ENCODE measurements at places on chromosomes 6 and 20. TPM values are rescaled to one million over a fixed set of nuclear protein-coding genes. Genes with fewer than 3 reads are reported as not detected.

Gene GZF1
- 9.0 TPM for total RNA-seq

Gene NKAIN2
- total RNA-seq, result not detected

Gene RNF217
- 8.2 TPM for total RNA-seq

- no peak for DNase-seq
Measured at GRCh38 chr6:92072387-92072786, 1347.0 kb downstream of the EPHA7 start.

DNA sequence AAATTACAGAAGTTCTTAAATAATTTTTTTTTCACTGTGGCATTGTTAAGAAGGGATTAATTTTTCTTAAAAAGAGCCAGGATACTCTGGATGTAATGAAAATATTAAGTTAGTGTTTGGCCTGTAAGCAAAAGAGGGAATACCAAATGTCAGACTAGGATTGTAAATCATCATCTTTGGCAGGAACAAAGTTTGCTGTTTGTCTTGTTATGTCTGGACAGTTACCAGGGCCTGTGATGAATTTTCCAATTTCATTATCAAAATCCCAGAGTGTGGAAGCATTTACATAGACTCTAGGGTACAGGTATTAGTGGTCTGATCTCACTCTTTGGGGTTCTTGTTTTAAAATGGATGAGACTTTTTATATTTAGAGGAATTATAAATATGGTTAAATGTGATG is 26.1 kb downstream of the CEP57L1 start:
- DNase-seq, result no peak

DNA sequence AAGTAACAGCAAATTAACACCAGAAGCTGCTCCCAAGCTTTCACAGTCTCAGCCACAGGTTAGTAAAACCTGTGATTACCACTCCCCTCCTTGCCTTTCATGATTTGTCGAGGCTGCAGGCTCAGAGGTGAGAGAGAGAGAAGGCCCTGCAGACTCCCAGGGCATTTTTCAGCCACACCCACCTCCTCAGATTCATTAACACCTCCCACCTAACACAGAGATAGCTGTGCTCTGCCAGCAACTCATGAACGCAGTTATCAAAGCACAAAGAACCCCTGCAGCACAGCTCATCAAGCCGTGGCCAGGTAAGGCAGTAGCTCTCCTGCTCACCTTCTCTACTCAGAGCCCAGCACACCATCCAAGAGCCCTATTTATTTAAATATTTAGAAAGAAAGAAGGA is 27.1 kb downstream of the F13A1 start:
- DNase-seq, result no peak

- no peak for DNase-seq
Measured at GRCh38 chr6:72064399-72064975, 178.1 kb downstream of the RIMS1 start.
